CD4-positive, alpha-beta T cell treated with Interleukin-1 beta for 1 hour (primary cell): ENCODE measurements at places on chromosomes 2 and 18.
A peak's percentile ranks its signal among the peaks of the same experiment; 100 is the strongest.

- DNase-seq: no peak
These were observed 42.8 kb downstream of the ATOH8 start for GRCh38 chr2:85796341-85797262.

DNA sequence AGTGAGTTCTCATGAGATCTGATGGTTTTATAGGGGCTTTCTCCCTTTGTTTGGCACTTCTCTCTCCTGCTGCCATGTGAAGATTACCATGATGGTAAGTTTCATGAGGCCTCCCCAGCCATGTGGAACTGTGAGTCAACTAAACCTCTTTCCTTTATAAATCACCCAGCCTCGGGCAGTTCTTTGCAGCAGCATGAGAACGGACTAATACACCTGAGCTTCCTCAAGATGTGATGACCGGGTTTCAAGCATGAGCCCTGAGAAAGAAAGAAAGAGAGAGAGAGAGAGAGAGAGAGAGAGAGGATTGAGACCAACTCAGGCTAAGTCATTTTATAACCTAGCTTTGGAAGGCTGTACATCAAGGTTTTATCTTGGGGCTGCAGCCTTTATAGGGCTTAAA is 167.7 kb upstream of the SERPINE2 start:
- DNase-seq: no peak

DNA sequence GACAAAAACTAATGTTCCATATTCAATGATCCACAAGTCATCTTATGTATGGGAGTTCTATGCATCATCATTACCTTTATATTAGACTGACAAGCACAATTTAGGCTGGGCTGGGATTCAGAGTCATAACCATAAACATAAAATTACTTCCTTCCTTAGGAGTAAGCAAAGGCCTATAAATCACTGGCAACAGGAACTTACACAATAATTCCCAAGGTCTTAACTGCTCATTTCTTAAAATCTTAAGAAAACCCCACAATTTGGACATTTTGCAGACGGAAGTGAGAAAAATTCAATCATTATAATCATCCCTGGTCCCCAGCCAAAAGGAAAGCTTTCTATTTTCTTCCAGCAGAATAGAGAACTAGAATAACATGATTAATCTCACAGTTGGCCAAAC is 232.3 kb downstream of the DYM start:
- no peak for DNase-seq

DNA sequence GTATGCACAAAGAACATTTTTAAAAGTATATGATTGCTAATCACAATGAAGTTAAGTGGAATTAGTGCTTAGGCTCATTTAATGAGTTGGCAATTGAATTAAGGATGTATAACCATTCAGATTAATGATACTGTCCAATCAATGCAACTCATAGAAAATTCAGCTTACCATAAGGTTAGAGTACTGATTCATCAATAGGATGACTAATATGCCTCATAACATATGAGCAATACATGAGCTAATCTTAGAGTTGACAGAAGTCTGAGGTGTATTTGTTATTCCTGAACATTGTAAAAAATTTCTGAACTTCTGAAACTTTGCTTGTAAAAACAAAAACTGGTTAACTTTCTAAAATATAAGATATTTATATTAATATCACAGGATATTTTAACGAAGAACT is 118.3 kb upstream of the NETO1 start:
- no peak for DNase-seq

DNA sequence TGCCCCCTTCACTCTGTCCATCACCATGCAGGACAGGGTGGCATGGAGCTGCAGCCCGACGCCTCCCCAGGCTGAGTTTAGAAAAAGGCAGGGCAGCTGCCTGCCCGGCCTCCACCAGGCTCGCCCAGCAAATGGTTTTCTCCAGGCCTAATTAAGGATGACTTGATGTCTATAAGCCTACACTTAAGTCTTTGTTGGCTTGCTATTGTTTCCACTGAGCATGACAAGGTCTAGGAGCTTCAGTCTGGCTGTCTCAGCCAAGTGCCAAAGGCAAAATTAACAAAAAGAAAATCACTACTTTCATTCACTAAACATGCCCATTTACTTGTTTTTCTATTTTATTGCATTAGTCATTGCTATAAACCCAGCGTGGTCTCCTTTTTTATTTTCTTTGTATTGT is 372.2 kb downstream of the INSIG2 start:
- DNase-seq: no peak

GRCh38 chr2:6081955-6082624 is 389.9 kb downstream of the SOX11 start:
- no peak for DNase-seq

DNA sequence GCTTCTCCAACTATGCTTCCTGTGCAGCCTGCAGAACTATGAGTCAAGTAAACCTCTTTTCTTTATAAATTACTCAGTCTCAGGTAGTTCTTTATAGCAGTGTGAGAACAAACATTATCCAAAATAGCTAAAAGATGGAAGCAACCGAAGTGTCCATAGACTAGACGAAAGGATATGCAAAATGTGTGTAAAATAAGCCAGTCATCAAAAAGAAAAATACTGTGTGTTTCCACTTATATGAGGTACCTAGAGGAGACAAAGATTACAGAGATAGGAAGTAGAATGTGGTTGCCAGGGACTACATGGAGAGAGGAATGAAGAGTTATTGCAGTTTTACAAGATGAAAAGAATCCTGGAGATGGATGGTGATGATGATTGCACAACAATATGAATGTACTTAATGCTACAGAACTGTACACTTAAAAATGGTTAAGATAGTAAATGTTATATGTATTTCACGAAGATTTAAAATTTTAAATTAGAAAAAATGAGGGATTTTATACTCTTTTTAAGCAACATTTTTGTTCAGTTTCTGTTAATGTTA is 99.3 kb upstream of the FN1 start:
- DNase-seq: no peak

DNA sequence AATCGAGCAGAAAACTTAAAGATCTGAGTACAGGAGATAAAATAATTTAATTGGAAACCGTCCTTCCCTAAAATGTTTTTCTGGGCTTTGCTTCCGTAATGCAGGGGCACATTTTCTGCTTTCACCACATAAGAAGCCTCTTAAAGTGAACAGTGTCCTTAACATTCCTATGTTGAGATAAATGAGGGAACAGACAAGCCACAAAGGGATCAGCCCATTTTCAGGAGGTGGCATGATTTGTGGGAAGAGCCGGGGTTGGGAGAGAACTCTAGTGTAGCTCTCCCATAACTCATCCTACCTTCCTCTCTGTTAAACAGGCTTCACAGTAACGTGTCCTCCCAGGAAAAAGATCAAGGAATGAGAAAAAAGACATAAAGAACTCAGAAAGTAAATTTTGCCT is 56.9 kb upstream of the ACVR1C start:
- no peak for DNase-seq

- no peak for DNase-seq
These were observed 256.4 kb downstream of the THSD7B start for GRCh38 chr2:137021763-137022162.

DNA sequence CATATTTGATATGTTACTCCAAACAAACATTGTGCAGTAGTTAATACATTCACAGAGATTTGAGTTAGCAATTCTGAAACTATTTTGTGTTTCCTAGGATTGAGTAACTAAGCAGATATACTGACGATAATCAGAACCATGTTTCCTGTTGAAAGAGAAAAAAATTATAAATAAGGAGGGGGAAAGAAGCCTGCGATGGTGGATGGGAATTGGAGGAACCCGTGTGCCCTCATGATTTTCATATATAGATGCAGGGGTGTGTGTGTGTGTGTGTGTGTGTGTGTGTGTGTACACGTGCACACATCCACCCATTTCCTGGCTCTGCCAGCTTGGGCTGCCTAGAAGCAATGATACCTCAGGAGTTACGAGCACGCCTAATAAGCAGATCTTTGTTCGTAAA is 56.9 kb downstream of the LPIN2 start:
- DNase-seq: peak; percentile 63

GRCh38 chr2:225207043-225207442 is 164.8 kb upstream of the DOCK10 start:
- DNase-seq: no peak

DNA sequence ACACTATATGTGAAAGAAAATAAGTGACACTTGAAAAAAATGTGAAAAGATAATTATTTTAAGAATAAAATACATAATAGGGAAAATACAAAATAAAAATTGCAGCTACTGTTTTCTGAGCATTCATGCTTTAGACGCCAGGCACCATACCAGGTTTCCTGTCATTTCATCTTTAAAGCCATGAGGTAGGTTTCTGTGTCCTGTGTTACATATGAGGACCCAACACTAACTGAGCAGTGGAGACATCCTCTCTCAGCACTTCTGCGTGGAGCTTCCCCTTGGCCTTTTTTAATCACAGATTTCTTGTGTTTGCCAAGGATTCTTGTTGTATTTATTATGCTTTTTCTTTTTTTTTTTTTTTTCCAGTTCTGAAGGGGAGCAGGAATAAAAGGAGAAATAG is 117.3 kb downstream of the FAM117B start:
- DNase-seq: no peak

DNA sequence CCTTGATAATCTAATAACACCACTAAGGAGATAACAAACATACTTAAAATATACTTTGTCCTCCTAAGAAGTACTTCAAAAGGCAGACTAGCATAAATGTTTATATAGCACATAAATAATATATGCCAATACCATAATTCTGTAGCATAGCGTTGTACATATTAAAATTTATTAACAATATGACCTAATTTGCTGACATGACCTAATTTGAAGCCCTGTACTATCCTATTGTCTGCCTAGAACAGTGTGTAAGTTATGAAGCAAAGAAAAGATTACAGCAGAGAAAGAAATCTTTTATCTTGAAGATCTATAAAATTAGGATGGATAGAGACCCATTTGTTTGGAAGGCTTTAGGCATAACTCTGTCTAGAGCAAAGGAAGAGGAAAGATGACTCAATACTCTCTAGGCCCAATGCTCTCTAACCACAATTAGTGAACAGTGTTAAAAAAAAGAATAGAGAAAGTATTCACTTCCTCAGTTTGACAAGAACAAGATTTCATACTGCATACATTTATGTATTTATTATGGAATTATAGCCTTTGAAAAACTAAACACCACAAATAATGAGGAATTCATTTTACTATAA is 231.3 kb downstream of the ZRANB3 start:
- no peak for DNase-seq

DNA sequence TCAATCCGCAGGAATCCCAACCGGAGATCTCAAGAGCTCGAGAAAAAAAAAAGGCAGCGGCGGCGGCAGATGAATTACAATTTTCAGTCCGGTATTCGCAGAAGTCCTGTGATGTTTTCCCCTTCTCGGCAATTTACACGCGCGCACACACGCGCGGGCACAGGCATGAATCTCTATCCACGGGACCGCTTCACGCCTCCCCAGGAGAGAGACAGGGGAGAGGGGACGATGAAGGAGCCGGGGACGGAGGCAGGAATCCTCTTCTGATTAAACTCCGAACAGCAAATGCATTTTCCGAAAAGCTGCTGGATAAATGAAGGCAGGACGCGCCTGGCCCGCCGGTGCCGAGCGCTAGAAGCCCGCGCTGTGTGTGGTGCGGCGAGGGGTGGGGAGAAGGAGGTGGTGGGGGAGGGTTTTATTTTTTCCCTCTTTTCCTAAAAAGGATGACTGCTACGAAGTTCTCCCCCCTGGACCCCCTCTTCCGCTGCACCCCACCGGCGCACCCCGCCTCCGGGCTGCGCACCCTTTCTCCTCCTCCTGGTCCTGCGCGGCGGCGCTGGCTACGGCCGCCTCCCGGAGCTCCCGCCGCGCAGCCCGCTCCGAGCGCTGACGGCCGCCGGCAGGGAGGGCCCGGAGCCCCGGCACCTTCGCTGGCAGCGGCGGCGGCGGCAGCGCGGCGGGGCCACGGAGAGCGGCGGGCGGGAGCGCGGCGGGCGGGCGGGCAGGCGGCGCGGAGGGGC is at the start of gene BCL2:
BCL2 (minus strand) TSS at position 387 of the 740 bp plus-strand sequence.
- peak; percentile 31 for DNase-seq

- DNase-seq: no peak
These were observed 8.1 kb upstream of the ITPRIPL1 start for GRCh38 chr2:96316999-96317398.

GRCh38 chr2:36530983-36531354 is 67.0 kb downstream of the FEZ2 start:
- no peak for DNase-seq

- DNase-seq: no peak
These were observed 54.2 kb upstream of the CREB1 start for GRCh38 chr2:207475546-207475945.

GRCh38 chr2:71567625-71568024 is 114.3 kb downstream of the DYSF start:
- no peak for DNase-seq

GRCh38 chr2:61853086-61853846 is 594 bp downstream of the FAM161A start:
- peak; percentile 6 for DNase-seq

- no peak for DNase-seq
These were observed 4.5 kb downstream of the ITM2C start for GRCh38 chr2:230868947-230869913.

GRCh38 chr18:8153887-8154583 is 455.2 kb upstream of the RAB12 start:
- no peak for DNase-seq

- no peak for DNase-seq
These were observed 440.5 kb downstream of the NBAS start for GRCh38 chr2:15120631-15121030.

DNA sequence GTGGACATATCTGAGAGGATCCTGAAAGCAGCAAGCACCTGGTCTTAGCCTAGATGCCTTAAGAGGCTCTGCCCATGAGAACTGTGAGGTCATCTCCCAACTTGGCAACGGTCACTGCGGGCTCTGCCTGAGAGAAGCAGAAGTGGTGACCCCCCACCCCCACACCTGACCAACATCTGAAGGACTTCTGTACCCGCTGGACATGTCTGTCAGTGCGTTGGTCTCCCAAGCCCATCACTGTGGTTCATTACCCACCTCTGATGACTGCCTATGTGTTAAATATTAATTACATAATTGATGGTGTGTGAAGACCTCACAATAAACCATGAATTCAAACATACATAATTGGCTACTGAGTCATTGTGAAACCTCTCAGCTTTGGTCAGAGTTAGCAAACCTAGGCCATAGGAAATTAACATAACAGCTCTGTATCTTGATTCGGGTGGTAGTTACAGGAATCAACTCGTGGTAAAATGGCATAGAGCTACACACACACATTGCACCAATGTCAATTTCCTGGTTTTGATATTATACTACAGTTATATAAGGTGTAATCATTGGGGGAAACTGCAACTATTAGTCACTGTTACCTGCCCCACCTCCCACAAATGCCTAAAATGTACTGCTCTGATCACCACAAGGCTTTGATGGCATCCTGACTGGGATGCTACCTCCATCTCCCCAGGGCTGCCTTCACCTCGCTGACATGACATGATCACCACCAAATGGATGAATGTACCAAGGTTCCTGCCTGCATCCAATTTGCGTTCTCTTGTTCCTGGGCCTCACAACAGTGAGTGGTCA is 4.3 kb upstream of the GALNT1 start:
- DNase-seq: no peak

- no peak for DNase-seq
These were observed 242.5 kb upstream of the NETO1 start for GRCh38 chr18:73110307-73110706.
